NCI-H1417 treated with DMSO at 0.1 percent for 48 hours (cell line): ENCODE measurements at places on chromosomes 5 and 9.

GRCh38 chr9:88076286-88077070 is 61.8 kb downstream of the SPATA31C2 start:
- peak; percentile 20 for DNase-seq

- DNase-seq: no peak
Measured at GRCh38 chr9:68552700-68553476, 12.2 kb upstream of the TMEM252 start.

GRCh38 chr5:138370537-138370936 is 18.1 kb downstream of the KDM3B start:
- DNase-seq: no peak

- no peak for DNase-seq
Measured at GRCh38 chr9:7239708-7240107, 481.9 kb downstream of the KDM4C start.

GRCh38 chr5:1799602-1800471 is at the start of gene MRPL36:
Gene MRPL36 (minus strand): TSS chr5:1799837. CDS start chr5:1798935, 902 bp downstream.
- peak; percentile 84 for DNase-seq

DNA sequence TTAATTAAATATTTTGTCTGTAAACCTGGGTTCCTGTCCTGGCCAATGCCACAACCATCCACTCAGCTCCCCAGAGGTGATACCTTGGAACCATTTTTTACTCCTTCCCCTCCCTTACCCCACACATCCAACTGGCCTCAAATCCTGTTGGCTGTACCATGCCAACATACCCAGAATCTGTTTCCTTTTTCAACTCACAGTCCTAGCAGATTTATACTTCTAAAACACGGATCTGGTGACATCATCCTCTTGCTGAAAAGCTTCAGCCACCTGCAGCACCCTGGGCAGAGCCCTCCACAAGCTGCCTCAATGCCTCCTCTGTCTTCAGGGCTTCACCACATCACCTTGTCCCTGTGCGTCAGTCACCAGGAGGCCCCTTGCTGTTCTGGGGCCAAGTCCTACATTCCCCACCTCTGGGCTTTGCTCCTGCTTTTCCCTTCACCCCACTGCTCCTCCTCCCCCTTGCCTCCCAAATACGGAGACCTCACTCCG is 14.9 kb downstream of the SEMA6A start:
- no peak for DNase-seq

DNA sequence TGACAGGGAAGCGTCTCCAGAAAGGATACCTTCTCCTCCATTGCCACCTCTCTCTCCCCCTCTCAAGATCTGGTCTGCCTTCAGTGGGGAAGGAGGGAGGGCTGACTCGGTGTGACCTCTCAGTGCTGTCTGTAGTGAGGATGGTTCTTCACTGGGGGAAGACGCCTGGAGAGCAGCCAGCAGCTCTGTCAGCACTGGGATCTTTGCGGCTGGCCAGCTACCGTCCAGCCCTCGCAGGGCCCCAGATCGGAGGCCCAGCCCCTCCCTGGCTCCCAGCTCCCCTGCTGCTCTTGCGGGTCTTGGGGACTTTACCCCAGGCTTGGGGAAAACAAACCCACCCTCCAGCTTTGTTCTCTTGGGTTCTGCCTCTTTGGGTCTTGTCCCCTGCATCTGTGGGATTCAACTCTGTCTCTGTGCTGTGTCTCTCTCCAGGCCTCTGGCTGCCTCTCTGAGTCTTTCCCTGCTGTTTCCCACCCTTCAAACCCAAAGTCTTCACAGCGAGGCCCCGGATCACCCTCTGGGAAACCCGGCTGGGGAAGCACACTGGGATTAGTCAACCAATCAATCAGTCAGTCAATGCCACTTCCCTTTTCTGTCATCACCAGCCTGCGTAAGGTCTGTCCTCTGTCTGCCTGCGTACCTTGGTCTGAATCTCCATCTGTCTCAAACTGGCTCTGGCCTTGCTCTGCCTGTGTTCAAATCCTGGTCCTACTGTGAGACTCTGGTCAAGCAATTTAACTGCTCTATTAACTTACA is 23.0 kb downstream of the FGF18 start:
- no peak for DNase-seq

DNA sequence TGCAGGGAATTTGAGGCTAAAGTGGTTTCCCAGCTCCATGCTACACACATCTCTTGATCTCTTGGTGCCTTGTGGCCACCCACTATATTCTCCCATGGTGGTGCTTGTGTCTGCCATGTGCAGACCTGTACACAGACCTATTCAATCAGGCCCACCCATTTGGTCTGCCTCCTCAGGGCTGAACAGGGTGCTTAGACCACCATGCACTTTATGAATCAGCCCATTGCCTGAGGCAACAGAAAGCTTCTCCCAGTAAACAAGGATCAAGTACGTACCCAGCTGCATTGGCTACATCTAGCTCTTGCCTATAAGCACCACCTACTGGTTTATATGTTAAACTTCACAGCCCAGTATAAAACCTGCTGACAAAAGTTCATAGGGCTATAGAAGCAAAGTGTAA is 664.3 kb upstream of the EDIL3 start:
- DNase-seq: peak; percentile 0

GRCh38 chr9:121350993-121351561 is 19.0 kb downstream of the STOM start:
- DNase-seq: no peak

DNA sequence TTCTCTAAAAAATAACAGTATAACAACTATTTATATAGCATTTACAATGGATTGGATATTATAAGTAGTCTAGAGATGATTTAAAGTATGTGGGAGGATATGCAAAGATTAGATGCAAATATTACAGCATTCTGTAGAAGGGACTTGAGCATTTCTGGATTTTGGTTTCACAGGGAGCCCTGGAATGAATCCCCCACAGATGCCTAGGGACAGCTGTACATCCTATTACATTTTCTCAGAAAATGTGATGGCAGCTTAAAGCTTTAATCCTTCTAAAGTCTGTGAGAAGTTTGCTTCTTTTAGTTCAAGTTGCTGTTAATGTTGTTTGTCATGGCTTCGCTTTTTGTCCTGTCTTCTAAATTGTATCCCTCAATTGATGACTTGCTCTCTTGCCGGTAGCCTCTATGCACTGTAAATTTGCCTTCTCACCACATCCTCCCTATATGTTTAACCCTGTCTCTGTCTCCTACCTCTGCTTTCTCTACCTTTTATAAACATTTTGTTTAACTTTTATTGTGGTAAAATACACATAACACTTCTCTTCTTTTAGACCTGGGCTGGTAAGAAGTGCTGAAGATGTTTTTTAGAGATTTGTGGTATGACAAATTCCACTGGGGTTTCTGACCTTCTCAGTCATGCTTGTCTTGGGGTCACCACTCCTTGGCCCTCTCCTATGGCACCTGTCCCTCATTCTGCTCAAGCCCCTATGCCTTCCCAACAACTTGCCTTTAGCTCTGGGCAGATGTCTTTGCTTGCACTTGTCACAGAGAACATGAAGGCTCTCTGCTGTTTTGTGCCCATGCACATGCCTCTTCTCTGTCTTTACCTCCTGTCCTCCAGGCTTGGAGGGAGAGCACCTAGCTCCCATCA is 37.9 kb downstream of the LNPEP start:
- no peak for DNase-seq

GRCh38 chr9:93601063-93601462 is 24.7 kb downstream of the PHF2 start:
- DNase-seq: no peak

GRCh38 chr5:158414333-158414762 is 555.4 kb upstream of the CLINT1 start:
- DNase-seq: no peak
